Spinal cord (tissue), 10 donors: ENCODE measurements at places on chromosomes 3 and 15.
A peak's percentile ranks its signal among the peaks of the same experiment; 100 is the strongest.

- no peak for DNase-seq
These were observed 158.6 kb downstream of the THSD4 start for GRCh38 chr15:71273731-71274447.

- no peak for DNase-seq
These were observed 7.2 kb upstream of the STAC start for GRCh38 chr3:36373084-36373483.

DNA sequence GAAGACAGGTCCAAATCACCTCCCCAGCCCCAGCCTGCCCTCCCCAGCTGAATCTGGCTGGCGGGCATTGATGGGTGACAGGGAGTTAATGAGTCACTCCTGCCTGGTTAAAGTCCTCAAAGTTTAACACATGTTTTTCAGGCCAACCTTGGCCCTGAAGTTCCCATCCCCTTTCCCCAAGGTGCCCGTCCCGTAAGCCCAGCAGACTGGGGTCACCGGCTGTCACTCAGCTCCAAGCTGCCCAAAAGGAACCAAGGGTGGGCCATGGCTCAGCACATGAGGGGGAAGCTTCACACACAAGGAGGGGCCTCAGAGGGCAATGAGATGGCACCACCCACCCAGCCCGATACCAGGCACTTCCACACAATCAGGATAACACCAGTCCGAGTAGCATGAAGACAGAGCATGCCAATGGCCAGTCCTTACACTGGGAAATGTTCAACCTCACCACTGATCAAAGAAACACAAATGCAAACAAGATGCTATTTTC is 10.2 kb upstream of the KLF15 start:
- DNase-seq: no peak

DNA sequence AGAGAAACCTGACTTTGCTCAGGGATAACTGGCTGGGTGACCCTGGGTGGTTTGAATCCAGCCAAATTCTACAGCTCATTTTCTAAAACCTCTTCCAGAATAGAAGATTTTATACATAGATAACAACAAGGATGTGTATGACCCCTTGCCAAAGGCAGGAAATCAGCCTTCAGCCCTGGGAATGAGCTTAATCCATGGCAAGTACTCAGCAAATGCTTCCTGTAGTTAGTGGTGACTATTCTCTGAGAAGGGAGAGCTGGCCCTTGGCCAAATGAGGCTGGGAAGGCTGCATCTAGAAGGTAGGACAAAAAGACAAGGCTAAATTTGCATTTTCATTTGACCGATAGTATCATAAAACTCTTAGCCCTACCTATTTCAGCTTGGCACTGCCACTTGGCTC is 4.6 kb upstream of the HACD3 start:
- peak; percentile 78 for DNase-seq

- no peak for DNase-seq
These were observed 834.1 kb downstream of the NSUN3 start for GRCh38 chr3:94896994-94897393.

- DNase-seq: peak; percentile 35
These were observed 10.2 kb downstream of the MRPS22 start for GRCh38 chr3:139353920-139354556.

- no peak for DNase-seq
These were observed 76.5 kb downstream of the NUP210 start for GRCh38 chr3:13343601-13344000.

DNA sequence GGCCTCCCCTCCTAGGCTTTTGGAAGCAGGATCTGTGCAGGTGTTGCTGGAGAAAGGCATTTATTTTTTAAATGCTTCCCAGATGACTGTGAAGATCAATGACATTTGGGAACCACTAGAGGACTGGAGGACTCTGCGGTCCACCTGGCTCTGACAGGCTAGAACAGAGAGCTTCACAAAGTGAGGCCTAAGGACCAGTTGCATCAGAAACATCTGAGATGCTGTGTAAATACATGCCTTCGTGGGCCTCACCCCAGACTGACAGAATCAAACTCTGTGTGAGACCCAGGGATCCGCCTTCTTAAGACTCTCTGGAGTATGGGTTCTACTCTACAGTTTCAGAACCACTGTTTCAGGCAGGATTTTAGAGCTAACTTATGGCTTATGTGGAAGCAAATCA is 105.0 kb upstream of the ICE2 start:
- DNase-seq: no peak

- DNase-seq: no peak
These were observed 60.8 kb downstream of the ITGA11 start for GRCh38 chr15:68371160-68371559.

- DNase-seq: peak; percentile 67
These were observed 31.7 kb upstream of the MNS1 start for GRCh38 chr15:56496635-56497034.

DNA sequence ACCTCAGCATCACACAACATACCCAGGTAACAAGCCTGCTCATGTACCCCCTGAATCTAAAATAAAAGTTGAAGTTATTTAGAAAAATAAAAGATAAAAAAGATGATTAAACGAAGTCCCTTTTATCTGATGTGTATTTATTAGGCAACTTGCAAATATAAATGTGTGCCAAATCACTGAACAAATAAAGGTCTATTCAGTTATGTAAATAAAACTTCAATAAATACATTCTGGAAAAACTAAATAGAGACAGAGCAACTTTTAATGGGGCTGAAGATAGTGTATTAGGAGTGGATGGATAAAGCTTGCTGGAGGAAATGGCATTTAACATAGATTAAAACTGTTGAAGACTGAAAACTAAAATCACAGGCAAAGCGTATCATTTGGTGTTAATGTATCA is 678.0 kb upstream of the GRM7 start:
- DNase-seq: no peak
